ENCODE measurements at places on chromosomes 16 and 17. TPM values are rescaled to one million over a fixed set of nuclear protein-coding genes. Genes with fewer than 3 reads are reported as not detected.

DNA sequence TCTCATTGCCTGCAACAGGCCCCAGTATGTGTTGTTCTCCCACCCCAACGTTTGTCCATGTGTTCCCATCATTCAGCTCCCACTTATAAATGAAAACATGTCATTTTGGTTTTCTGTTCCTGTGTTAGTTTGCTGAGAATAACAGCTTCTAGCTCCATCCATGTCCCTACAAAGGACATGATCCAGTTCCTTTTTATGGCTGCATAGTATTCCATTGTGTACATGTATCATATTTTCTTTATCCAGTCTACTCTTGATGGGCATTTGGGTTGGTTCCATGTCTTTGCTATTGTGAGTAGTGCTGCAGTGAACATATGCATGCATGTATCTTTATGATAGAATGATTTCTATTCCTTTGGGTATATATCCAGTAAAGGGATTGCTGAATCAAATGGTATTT, 10.8 kb upstream of the KRTAP9-2 start:
- no peak for DNase-seq
- peaks cover 6% of the 10 kb centered on the region for H3K27me3 ChIP-seq
- H3K4me3 ChIP-seq = no peak overlapping the region
- H3K4me1 ChIP-seq = no peaks in the 10 kb centered on the region
- H3K36me3 ChIP-seq = no peaks in the 10 kb centered on the region

DNA sequence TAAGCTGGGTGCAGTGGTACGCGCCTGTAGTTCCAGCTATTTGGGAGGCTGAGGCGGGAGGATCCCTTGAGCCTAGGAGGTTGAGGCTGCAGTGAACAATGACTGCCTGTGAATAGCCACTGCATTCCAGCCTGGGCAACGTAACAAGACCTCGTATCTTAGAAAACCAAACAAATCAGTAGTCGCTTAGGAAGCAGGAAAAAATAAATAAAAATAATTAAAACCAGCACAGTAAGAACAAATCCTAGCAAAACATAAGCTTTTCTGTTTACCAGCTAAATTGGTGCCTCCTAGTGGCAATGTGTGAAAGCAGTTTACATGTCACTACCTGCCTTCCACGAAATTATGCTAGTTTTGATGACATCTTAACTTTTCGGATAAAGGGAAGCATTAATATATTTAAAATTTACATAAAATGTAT, 1.3 kb downstream of the ARMC5 start:
- peaks cover 42% of the 10 kb centered on the region for H3K36me3 ChIP-seq
- H3K27me3 ChIP-seq = no peaks in the 10 kb centered on the region
- H3K4me3 ChIP-seq = peak overlapping the region; percentile 76
- H3K4me1 ChIP-seq = peaks cover 41% of the 10 kb centered on the region
- peak overlapping the region; percentile 99 for H3K27ac ChIP-seq
- DNase-seq = no peak

GRCh38 chr17:72346306-72346705, 225.5 kb downstream of the SOX9 start:
- no peaks in the 10 kb centered on the region for H3K4me1 ChIP-seq
- H3K36me3 ChIP-seq = no peaks in the 10 kb centered on the region
- DNase-seq = no peak
- no peak overlapping the region for H3K27ac ChIP-seq
- H3K27me3 ChIP-seq = peaks cover 17% of the 10 kb centered on the region
- no peak overlapping the region for H3K4me3 ChIP-seq

- H3K4me1 ChIP-seq = peaks cover 6% of the 10 kb centered on the region
- no peaks in the 10 kb centered on the region for H3K27me3 ChIP-seq
- H3K27ac ChIP-seq = no peak overlapping the region
- no peaks in the 10 kb centered on the region for H3K36me3 ChIP-seq
- no peak for DNase-seq
Measured at GRCh38 chr17:18958611-18959010, 6.6 kb downstream of the SLC5A10 start.

- peaks cover 14% of the 10 kb centered on the region for H3K4me1 ChIP-seq
- H3K4me3 ChIP-seq = no peak overlapping the region
Measured at GRCh38 chr16:12543700-12544476, 259.8 kb downstream of the CPPED1 start.

Gene PRDM7
- total RNA-seq = not detected

Gene PERCC1
- total RNA-seq = not detected

Gene RHBDF2
- 47.8 TPM for total RNA-seq

Gene NPIPA8
- 0.80 TPM for total RNA-seq

Gene CNTNAP1
- 9.0 TPM for total RNA-seq
